ENCODE measurements at places on chromosomes 3 and 15.

DNA sequence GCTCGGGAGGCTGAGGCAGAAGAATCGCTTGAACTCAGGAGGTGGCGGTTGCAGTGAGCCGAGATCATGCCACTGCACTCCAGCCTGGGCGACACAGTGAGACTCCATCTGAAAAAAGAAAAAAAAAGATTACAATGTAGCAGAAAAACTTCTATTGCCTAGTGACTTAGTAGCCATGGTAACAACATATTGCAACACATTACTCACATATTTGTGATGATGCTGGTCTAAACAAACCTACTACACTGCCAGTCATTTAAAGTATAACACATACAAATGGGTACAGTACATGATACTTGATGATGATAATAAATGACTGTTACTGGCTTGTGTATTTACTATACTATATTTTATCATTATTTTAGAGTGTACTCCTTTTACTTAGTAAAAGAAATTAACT lies 125.6 kb downstream of the PLOD2 start:
- no peak for DNase-seq

DNA sequence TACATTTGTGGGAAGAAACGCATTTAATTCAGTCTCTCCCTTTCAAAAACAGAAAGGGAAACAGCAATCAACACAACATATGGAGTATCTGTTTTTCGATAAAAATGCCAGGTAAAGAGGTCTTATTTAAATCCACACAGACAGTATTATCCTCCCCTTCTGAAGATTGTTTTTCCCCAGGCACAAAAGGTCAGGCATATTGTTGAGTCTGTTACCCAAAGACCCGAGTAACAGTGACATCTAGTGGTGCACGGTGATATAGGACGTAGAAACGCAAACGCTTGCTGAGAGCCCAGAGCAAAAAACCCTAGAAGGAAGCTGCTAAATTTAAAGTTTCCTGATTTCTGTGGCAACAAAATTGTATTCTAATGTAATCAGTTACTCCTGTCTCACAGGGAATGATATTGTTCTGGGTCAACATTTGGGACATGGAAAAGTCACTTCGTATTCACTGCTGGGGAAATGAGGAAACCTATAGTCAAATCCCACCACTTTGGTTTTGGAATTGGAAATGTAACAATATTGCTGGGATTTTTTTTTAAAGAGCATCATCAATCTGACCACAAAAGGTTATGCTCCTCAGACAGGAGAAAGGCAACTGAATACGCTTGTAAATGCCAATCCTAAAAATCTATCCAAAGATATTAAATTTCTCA lies 312.7 kb upstream of the CCDC54 start:
- DNase-seq, result peak; percentile 21

DNA sequence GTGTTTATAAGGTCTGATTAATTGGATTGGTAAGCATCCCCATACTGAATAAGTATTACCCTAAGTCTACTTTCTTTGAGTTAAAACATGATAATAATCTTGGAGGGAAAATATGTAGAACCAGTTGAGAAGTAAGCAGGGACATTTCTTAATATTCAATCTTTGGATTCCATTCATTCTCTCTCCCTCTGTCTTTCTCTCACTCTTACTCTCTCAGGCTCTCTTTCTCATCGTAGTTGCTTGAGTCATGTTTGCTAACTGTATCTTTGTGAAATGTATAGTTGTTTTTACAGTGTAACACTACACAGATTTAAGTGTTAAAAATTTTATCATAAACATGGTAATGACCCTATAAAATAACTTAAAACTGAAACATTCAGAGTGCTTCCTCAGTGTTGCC lies 163.8 kb downstream of the RSRC1 start:
- DNase-seq, result no peak

DNA sequence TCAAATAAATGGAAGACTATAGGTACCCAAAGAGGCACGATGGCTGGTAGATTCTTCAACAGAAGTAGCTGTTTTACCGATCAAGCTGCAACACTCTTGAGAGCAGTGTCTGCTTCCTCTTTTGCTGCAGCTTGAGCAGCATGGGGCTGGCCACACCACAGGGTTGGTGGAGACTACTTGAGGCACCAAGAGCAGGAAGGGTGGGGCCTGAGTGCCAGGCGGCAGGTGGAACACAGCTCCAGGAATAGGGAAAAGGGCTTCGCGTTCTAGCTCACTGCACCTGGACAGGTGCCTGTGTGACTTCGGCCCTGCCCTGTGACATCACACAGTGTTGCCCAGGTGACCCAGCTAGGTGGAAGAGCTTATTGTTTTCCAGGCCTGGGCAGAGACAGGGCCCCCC lies at the start of gene CCDC33:
CCDC33 (plus strand) TSS at position 365 of the 400 bp plus-strand sequence. CDS start 394 bp downstream, outside the sequence.
- peak; percentile 67 for DNase-seq

- peak; percentile 41 for DNase-seq
These were observed 65.0 kb downstream of the FRMD4B start for GRCh38 chr3:69320871-69321271.

GRCh38 chr3:126529585-126530170 lies 5.7 kb downstream of the CHST13 start:
- DNase-seq, result no peak

DNA sequence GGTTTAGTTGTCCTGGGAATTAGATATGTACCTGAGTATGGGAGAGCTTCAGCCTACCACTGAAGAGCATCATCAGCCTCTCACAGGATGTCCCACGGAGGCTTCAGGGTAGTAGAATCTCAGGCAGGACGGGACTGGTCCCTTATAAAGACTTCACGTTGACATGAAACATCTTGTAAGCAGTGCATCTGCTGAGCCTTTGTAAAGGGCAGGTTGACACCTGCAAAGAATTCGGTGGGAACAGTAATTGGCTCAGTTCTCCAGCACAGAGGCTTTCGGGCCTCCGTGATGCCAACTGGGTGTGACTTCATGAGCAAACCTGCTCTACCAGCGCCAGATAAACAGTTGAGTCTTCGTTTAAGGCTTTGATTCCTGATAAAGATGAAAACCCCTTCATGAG lies 26.9 kb upstream of the AVEN start:
- no peak for DNase-seq
